ENCODE measurements at places on chromosomes 2 and 18. TPM values are rescaled to one million over a fixed set of nuclear protein-coding genes. Genes with fewer than 3 reads are reported as not detected.

The CUL3 gene
- 78.5 TPM for total RNA-seq

The MC5R gene
- not detected for total RNA-seq

The SH3BP4 gene
- 52.9 TPM for total RNA-seq

The UGT1A1 gene
- total RNA-seq = 1.4 TPM

The TANC1 gene
- 39.0 TPM for total RNA-seq

The TWIST2 gene
- 1.4 TPM for total RNA-seq

The ZC3H6 gene
- 17.1 TPM for total RNA-seq

The SPR gene
- 29.9 TPM for total RNA-seq

DNA sequence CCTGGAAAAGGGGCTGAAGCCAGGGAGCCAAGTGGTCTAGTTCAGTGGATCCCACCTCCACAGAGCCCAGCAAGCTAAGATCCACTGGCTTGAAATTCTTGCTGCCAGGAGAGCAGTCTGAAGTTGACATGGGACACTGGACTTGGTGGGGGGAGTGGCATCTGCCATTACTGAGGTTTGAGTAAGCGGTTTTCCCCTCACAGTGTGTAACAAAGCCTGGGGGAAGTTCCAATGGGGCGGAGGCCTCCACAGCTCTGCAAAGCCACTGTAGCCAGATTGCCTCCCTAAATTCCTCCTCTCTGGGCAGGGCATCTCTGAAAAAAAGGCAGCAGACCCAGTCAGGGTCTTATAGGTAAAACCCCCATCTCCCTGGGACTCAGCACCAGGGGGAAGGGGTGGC lies 144.4 kb downstream of the PTPRM start:
- no peaks in the 10 kb centered on the region for H3K4me1 ChIP-seq
- H3K27me3 ChIP-seq = no peaks in the 10 kb centered on the region
- no peak overlapping the region for H3K4me3 ChIP-seq
- H3K36me3 ChIP-seq = no peaks in the 10 kb centered on the region
- no peak for DNase-seq

DNA sequence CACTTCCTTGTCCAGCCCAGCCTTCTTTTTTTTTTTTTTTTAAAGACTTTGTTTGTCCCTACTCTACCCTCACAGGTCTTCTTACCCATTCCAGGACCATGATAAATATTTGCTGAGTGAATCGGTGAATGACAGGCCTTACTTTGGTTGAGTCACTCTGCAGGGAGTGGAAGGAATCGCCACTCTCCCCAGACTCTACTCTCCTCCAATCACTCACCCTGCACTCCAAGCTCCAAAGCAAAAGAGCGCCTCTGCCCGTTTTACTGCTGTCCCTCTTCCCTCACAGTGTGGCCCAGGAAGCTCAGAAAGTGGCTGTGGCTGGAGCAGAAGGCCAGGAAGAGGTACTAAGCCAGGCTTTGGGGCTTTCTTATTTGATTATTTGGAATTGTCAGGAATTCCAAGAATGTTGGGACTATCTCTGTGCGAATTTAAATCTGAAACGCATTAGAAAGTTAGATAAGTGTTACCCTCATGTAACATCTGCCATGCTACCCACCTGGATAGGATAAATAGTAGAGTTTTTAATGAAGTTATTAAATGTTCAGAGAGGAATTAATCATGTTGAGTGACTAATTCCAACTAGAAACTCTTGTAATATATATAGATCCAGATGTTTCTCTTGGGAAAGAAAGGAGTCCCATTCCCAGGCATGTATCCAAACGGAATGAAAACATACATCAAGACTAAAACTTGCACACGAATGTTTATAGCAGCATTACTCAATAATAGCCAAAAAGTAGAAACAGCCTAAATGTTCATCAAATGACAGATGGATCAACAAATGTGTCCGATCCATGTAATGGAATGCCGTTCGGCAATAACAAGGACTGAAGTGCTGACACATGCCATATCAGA lies 43.0 kb upstream of the CHMP1B start:
- H3K27me3 ChIP-seq = no peaks in the 10 kb centered on the region
- no peak for DNase-seq
- H3K4me1 ChIP-seq = no peaks in the 10 kb centered on the region
- no peak overlapping the region for H3K27ac ChIP-seq
- no peak overlapping the region for H3K4me3 ChIP-seq

- H3K4me1 ChIP-seq = no peaks in the 10 kb centered on the region
- no peaks in the 10 kb centered on the region for H3K27me3 ChIP-seq
- no peak overlapping the region for H3K27ac ChIP-seq
- no peak overlapping the region for H3K4me3 ChIP-seq
These were observed 36.9 kb downstream of the ADAM17 start for GRCh38 chr2:9518780-9519179.

- no peak overlapping the region for H3K27ac ChIP-seq
- H3K4me1 ChIP-seq = no peaks in the 10 kb centered on the region
- no peaks in the 10 kb centered on the region for H3K36me3 ChIP-seq
- no peak overlapping the region for H3K4me3 ChIP-seq
- H3K27me3 ChIP-seq = no peaks in the 10 kb centered on the region
- DNase-seq = no peak
These were observed 36.2 kb downstream of the HAT1 start for GRCh38 chr2:171958475-171958874.

DNA sequence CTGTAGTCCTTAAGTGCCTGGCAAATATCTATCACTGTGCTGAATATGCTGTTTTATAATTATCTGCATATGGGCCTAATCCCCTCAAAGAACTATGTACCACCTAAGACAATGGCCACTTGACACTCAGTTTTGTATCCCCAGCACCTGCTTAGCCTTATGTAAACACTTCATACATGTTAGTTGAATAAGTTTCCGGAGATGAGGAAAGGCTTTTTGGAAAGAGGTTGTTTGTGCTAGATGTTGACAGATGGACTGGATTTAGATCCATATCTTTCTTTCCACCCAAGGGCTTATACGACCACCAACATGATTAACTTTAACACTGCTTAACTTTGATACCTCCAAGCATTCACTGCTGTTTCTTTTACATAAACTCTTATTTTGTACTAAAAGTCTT lies 63.3 kb downstream of the FAM228A start:
- no peaks in the 10 kb centered on the region for H3K27me3 ChIP-seq
- no peaks in the 10 kb centered on the region for H3K36me3 ChIP-seq
- H3K4me3 ChIP-seq = no peak overlapping the region
- H3K27ac ChIP-seq = no peak overlapping the region
- no peaks in the 10 kb centered on the region for H3K4me1 ChIP-seq
- DNase-seq = no peak

DNA sequence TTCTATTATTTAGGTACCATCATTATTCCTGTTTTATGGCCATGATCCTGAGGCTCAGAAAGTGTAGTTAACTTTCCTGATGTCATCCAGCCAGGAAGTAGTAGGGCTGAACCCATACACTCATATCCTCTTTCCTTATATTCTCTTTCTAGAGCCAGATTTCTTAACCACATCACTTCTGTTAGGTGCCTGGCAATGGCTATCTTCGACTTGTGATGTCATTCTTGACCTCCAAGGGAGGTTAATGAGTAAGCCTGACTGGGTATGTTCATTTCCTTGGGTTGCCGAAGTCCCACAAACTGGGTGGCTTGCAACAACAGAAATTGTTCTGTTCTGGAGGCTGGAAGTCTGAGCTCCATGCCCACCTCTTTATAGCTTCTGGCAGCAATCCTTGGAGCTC lies 43.4 kb downstream of the ITGB6 start:
- H3K4me1 ChIP-seq = no peaks in the 10 kb centered on the region
- no peaks in the 10 kb centered on the region for H3K27me3 ChIP-seq
- H3K36me3 ChIP-seq = no peaks in the 10 kb centered on the region
- DNase-seq = no peak
- no peak overlapping the region for H3K4me3 ChIP-seq

DNA sequence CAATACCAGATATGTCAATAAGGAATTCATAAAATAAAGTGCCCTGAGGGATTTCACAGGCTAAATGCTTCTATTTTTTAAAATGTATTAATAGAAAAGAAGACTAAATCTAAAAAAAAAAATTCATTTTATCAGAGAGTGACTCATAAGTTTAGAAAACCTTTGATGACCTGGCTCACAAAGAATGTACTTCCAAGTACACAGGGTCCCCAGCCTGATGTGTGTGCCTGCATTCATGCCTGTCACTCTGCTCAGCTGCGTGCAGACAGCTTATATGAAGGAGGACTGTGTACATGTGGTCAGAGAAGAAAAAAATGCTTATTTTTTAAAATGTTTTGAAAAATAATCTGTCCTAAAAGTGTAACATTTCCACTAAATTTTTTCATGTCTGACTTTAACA lies 3.0 kb upstream of the CPS1 start:
- no peak overlapping the region for H3K4me3 ChIP-seq
- no peaks in the 10 kb centered on the region for H3K36me3 ChIP-seq
- DNase-seq = no peak

GRCh38 chr2:151289972-151290866 lies 751 bp upstream of the NMI start:
- DNase-seq = peak; percentile 62
- no peaks in the 10 kb centered on the region for H3K36me3 ChIP-seq
- H3K27ac ChIP-seq = peak overlapping the region; percentile 96
- H3K27me3 ChIP-seq = no peaks in the 10 kb centered on the region

DNA sequence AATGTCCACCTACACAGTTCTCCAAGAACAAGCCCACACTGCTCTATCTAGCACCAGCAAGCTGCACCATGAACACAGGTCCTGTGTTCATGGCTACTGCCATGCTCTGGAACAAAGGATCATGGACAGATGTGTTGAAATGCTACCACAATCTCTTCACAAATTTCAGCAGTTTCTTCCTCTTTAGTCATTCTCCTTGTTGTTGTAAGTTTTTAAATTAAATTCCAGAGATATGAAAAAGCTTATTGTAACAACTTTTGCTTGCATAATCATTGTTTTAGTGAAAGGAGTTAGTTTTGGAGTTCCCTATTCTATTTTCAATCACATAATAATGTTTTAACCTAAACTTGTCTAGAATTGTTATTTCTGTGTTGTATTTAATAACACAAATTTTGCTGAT lies 17.2 kb upstream of the NAPG start:
- no peaks in the 10 kb centered on the region for H3K27me3 ChIP-seq
- H3K4me1 ChIP-seq = no peaks in the 10 kb centered on the region
- DNase-seq = no peak
- no peak overlapping the region for H3K27ac ChIP-seq

DNA sequence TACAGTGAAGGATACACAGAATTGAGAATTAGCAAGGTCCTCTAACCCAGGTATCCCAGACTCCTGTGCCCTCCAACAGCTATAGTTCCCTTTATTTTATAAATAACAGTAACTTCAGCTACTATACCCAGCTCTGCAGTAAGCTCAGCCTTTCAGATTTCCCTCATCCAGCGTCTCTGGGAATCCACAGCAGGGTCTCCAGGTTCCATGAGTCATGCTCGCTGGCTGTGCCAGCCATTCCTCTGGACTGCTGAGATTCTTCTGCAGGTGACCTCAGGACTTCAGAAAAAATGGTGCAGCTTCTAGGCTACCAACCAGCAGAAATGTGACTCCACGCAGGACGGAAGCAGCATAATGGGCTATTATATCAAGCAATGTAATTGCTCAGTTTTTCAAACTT lies 419.3 kb downstream of the ZNF516 start:
- no peaks in the 10 kb centered on the region for H3K36me3 ChIP-seq
- no peaks in the 10 kb centered on the region for H3K27me3 ChIP-seq
- DNase-seq = no peak
- H3K4me1 ChIP-seq = no peaks in the 10 kb centered on the region

DNA sequence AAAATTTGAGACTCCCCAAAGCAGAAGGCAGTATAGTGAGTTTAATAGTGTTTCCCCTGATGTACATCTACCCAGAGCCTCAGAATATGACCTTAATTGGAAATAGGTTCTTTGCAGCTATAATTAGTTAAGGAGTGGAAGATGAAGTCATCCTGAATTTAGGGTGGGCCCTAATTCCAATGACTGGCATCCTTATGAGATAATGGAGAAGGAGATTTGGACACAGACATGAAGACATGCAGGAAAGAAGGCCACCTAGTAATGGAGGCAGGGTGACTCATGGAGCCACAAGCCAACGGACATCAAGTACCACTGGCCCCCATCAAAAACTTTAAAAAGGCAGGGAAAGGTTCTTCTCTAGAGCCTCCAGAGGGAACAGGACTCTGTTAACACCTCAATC lies 308.9 kb downstream of the TXNL1 start:
- no peak overlapping the region for H3K27ac ChIP-seq
- H3K4me3 ChIP-seq = no peak overlapping the region
- H3K27me3 ChIP-seq = no peaks in the 10 kb centered on the region
- H3K36me3 ChIP-seq = no peaks in the 10 kb centered on the region
- no peaks in the 10 kb centered on the region for H3K4me1 ChIP-seq
- no peak for DNase-seq

Measured in kidney (tissue), 22 donors.